ENCODE measurements at places on chromosomes 16 and 17. TPM values are rescaled to one million over a fixed set of nuclear protein-coding genes. Genes with fewer than 3 reads are reported as not detected.

Gene WNK4
- 1.5 TPM for total RNA-seq

Gene CLEC10A
- total RNA-seq: not detected

Gene NPB
- total RNA-seq: 0.56 TPM

Gene KIFC3
- total RNA-seq: 215 TPM

Gene EPOP
- 14.1 TPM for total RNA-seq

Gene SULT1A2
- 0.09 TPM for total RNA-seq

Gene CCL14
- not detected for total RNA-seq

Gene KLHL11
- 4.7 TPM for total RNA-seq

Gene RAPGEFL1
- 2.4 TPM for total RNA-seq

Gene KRT10
- total RNA-seq: 125 TPM

Gene FBXO47
- total RNA-seq: not detected

Gene SOX8
- total RNA-seq: 1.5 TPM

Gene SDR42E1
- total RNA-seq: 1.2 TPM

Gene MT1M
- not detected for total RNA-seq

Gene MGAT5B
- total RNA-seq: 20.2 TPM

Gene KCTD13
- 15.4 TPM for total RNA-seq

Gene KRTAP2-1
- total RNA-seq: not detected

Gene TP53TG3B
- total RNA-seq: not detected

Gene DLX3
- 0.20 TPM for total RNA-seq

Gene KRT15
- 5.0 TPM for total RNA-seq

Gene DNAH9
- not detected for total RNA-seq

Gene MRM1
- total RNA-seq: 19.9 TPM

Gene ASPA
- total RNA-seq: not detected

Gene ITGB3
- total RNA-seq: 5.4 TPM

Gene AOC3
- 1.5 TPM for total RNA-seq

Gene ALOX12
- total RNA-seq: not detected

Gene OGFOD3
- 25.8 TPM for total RNA-seq

Gene HOXB5
- 2.5 TPM for total RNA-seq

Gene ZP2
- total RNA-seq: not detected

Gene PDP2
- total RNA-seq: 5.5 TPM

Gene EPX
- not detected for total RNA-seq

Gene RNF112
- 0.52 TPM for total RNA-seq

Gene KRT24
- not detected for total RNA-seq

Gene PLSCR3
- 34.1 TPM for total RNA-seq

Gene MT1E
- total RNA-seq: not detected

Gene DOC2A
- 2.6 TPM for total RNA-seq

Gene CD300E
- not detected for total RNA-seq

Gene SLC16A11
- total RNA-seq: not detected

Gene CCDC102A
- 5.7 TPM for total RNA-seq

Gene SRL
- not detected for total RNA-seq

Gene CLDN6
- total RNA-seq: 0.17 TPM

Gene TBC1D3D
- not detected for total RNA-seq

Gene NECAB2
- 3.7 TPM for total RNA-seq

Gene MT1F
- total RNA-seq: 12.9 TPM

Gene LPO
- not detected for total RNA-seq

Gene TMEM114
- not detected for total RNA-seq

Gene CFAP119
- 9.1 TPM for total RNA-seq

Gene CDK5R1
- 3.4 TPM for total RNA-seq

Gene ADORA2B
- total RNA-seq: 15.3 TPM

Gene RNPS1
- total RNA-seq: 254 TPM

Gene IL21R
- total RNA-seq: 0.22 TPM

Gene RNF157
- total RNA-seq: 8.7 TPM

Gene PLA2G10
- not detected for total RNA-seq

Gene CACNA1G
- total RNA-seq: 4.4 TPM

Gene TLCD1
- 50.8 TPM for total RNA-seq

Gene RPL27
- 3,764 TPM for total RNA-seq

Gene TNS4
- 91.4 TPM for total RNA-seq

All from A549 treated with DMSO at 1 μM for 4 hours (cell line).